ENCODE measurements at places on chromosomes 6 and 20.
A peak's percentile ranks its signal among the peaks of the same experiment; 100 is the strongest.

- DNase-seq = no peak
Observed at GRCh38 chr6:131966443-131966842, 15.3 kb upstream of the CCN2 start.

DNA sequence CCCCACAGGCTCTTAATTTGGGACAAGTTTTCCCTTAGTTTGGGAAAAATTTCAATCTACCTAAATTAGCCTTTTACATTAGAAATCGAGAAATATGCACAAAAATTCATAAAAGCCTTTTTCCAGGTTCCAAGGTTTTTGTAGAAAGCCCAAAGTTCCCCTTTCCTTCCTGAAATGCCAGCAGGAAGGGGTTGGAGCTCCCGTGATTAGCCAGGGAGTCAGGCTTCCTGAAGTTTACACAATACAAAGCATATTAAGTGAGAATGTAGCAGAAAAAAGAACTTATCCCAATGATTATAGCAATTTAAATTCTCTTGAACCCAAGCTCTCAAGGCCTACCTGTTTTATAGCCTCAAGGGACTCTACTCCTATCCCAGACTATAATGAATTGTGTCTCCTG, 39.1 kb downstream of the SYNJ2 start:
- DNase-seq = no peak

- no peak for DNase-seq
Observed at GRCh38 chr20:58592076-58592695, 58.9 kb upstream of the STX16 start.

DNA sequence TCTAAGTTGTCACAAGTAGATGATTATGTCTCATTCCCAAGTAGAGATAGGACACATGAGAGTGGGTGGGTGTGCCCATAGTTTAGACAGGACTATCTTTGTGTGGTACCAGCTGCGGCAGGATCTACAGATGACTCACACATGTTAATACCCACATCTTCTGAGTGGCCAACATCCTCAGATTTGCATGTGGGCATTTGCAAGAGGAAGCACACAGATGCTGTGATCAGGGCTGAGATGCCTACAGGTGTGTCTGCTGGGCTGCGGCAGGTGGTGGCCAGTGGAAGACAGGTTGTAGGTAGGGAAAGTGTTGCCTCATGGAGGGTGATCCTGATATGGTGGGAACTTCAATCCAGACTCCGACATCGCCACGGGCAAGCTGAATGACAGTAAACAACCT, 50.8 kb downstream of the UTRN start:
- peak; percentile 58 for DNase-seq

GRCh38 chr6:106519460-106520394, 109.6 kb downstream of the RTN4IP1 start:
- DNase-seq = peak; percentile 88

All from CD4-positive, alpha-beta T cell treated with Interleukin-15 for 4 hours (primary cell).